ENCODE measurements at places on chromosomes 7 and 10.

- no peak for DNase-seq
These were observed 9.2 kb downstream of the GJD4 start for GRCh38 chr10:35614312-35614711.

- peak; percentile 68 for DNase-seq
These were observed 22.3 kb downstream of the ZNF503 start for GRCh38 chr10:75379212-75379724.

DNA sequence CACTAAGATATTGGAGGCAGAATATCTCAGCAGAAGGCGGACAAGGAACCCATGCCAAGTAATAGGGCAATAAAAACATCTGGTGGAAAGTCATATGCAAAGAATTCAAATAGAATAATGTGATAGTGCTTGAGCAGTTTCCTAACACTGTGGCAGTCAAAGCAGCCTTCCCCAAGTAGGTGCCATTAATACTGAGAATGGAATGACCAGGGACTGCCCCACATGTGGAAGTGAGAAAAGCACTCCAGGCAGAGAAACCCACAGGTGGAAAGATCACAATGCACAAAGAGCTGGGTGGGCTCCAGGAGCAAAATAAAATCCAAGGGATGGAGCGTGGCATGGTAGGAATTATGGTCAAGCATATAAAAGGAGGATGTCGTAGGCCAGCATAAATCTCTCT lies 64.4 kb upstream of the NME8 start:
- DNase-seq = no peak

DNA sequence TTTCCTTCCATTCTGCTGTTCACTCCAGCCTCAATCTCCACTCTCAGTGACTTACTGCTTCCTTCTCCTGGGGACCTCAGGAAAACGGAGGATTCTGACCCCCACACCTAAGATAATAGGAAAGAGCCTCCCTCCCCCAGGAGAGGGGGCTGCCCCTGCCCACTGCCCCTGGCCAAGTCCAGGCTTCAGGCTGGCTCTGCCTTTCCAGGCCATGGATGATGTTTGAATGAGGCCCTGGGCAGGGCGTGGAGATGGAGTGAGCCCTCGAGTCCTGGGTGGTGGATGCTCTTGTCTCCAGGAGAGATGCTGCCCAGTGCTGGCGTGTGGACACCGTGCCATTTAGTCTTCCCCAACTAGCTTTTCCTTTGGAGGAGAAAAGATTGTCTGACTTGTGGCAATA lies 106.9 kb downstream of the INSYN2A start:
- no peak for DNase-seq

DNA sequence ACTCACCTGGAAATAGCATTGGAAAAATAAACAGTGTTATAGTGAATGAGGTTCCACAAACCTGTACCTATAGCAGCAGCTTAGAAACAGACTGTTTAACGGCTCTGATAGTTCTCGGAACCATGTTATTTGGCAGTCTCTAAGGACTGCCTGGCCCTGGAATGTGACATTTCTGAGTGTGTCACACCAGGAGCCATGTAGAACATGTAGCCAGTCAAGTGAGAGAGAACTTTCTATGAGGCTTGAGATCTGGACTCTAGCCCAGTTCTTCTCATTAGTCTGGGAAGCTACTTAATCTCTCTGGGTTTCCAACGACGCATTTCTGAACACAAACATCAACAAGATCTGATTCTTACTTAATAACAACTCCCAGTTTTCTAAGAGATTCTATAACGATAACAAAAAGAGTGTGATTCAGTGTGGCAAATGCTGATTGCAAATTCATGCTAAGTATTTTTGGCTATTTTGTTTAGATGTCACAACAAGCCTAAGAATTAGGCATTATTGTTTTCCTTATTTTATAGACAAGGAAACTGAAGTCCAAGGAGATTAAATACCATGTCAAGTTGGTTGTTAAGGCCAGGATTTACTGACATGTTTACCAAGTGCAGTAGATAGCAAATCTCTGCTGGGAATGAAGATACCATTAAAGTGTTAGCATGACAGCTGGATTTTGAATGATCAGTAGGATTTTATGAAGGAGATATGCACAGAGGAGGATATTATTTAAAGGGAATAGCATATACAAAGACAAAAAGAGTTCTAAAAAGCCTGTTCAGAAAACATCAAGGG lies 47.2 kb downstream of the APBB1IP start:
- DNase-seq = no peak

DNA sequence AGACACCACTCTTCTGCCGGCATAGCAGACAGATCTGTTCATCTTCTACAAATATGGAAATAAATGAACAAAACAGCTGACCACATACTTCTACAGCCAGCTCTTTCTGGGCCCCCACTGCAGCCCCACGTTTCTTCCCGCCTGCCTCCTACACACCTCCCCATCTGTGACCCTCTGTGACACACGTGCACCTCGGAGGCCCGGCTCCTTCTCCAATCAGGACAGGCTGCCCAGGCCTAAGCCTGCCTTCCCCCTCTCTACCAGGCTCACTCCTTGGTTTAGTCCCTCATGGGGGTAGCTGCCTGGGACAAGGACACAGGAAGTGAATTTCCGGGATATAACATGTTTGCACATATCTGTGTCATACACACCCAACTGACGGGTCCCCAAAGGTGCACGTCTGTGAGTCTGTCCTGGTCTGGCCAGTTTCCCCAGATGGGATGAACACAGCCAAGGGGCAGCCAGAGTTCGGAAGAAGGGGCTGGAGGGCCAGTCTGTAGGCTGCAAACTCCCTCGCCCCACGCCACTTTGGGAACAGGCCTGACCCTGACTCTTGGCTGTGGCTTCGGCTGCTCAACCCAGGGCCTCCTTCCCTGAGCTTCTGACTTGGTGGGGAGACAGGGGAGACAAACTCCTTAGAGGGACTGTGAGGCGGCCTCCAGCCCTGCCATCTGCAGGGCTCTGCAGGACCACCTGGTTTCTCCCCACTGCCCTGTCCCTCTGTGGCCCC lies 30.3 kb downstream of the PITRM1 start:
- no peak for DNase-seq

DNA sequence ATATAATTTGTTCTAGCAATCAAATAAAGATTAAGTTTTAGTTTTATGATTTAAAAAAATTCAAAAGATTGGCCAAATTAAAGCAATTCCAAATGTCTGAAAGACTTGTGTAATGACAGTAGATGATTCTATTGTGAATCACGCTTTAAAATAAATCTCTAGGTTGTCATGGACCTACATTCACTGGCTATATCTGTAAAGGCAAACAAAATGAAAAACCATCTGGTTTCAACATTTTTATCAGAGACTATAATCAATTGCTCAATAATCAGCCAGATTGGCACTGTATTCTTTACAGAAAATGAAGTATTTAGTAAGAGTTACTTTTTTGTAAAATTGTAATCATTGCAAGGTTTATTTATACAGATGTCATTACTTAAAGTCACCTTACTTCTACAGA lies 60.7 kb downstream of the DGKB start:
- DNase-seq = no peak

- no peak for DNase-seq
These were observed 46.1 kb upstream of the MTPN start for GRCh38 chr7:136023134-136023869.

GRCh38 chr7:40733114-40733513 lies 598.3 kb downstream of the SUGCT start:
- no peak for DNase-seq

DNA sequence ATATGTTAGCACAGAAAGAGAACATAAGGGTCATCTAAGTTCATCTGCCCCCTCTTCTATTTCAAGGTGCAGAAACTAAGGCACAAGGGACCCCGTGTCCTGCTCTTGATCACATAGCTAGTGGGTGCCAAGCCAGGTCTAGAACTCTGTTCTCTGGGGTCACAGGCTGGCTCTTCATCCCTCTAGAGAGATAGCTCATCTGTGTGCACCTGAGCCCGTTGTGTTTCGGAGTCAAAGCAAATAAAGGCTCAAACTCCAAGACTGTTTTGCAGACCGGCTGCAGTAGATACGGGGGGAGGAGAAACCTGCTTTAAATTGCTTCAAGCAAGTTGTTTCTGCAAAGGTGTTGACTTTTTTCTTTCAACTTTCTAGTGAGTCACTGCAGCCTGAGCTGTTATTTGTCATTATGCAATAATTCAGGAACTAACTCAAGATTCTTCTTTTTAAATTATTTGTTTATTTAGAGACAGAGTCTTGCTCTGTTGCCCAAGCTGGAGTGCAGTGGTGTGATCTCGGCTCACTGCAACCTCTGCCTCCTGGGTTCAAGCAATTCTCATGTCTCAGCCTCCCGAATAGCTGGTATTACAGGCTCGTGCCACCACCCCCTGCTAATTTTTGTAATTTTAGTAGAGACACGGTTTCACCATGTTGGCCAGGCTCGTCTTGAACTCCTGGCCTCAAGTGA lies 6.5 kb downstream of the BLVRA start:
- no peak for DNase-seq

DNA sequence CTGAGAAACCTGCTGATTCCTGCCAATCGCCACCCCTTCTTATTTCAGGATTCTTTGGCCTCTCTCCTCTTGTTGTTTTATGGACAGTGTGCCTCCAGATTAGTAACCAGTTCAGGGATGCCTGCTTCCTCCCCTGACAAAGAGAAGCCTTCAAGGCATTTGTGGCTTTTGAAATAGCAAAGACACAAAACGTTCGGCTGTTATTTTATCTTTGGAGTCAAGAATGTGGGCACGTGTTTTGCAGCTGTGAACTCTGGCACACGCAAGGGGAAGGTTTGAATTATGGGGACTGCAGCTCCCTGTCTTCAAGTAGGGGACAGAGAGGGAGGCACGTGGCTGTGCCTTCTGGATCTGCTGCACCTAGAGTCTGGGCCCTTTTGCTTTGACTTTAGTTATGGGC lies 157.9 kb upstream of the GRB10 start:
- no peak for DNase-seq

GRCh38 chr7:90262438-90262837 lies 17.5 kb downstream of the CFAP69 start:
- DNase-seq = peak; percentile 23

GRCh38 chr7:69457595-69458504 lies 140.4 kb upstream of the AUTS2 start:
- peak; percentile 10 for DNase-seq

- DNase-seq = no peak
These were observed 117.3 kb downstream of the HIPK2 start for GRCh38 chr7:139660317-139661042.

- DNase-seq = no peak
These were observed 118.5 kb downstream of the ARL4A start for GRCh38 chr7:12805957-12806356.

DNA sequence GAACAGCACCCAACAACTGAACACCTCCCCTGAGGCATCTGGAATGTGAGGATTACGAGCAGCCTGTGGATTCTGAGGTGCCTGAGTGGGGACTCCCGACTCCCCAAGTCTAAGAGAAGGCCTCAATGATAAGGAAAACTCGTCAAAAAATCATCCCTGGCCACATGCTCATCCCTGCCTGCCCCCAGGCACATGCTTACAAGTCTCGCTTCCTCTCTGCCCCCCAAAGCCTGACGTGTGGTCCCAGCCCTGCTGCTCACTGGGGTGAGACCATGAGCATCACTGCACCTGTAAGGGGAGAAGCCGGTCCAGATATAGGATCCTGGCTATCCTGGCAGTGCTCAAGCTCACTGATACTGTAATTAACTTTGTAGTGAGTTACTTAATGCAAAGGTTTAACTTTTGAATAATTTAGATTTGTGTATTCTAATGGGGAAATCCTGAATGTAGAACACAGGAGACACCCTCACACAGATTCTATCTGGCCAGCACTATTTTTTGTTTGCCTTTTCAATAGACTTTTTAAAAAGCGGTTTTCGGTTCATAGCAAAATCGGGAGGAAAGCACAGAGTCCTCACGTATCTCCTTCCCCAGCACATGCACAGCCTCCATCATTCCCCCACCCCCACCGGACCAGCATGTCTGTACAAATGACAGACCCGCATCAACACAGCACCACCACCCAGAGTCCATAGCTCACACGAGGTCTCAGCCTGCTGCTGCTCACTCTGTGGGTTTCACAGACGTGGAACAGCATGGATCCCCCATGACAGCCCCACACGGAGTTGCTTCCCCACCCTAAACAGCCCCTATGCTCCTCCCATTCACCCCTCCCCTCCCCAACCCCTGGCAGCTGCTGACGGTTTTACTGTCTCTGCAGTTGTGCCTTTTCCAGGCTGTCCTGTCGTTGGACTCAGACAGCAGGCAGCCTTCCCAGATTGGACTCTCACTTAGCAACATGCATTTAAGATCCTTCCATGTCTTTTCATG lies 167.9 kb downstream of the DIP2C start:
- no peak for DNase-seq

GRCh38 chr10:53088961-53089360 lies 316.4 kb upstream of the MBL2 start:
- DNase-seq = no peak

GRCh38 chr7:822692-823276 lies 9.5 kb upstream of the SUN1 start:
- DNase-seq = no peak

- no peak for DNase-seq
These were observed 96.1 kb downstream of the FAM53B start for GRCh38 chr10:124648131-124648475.

DNA sequence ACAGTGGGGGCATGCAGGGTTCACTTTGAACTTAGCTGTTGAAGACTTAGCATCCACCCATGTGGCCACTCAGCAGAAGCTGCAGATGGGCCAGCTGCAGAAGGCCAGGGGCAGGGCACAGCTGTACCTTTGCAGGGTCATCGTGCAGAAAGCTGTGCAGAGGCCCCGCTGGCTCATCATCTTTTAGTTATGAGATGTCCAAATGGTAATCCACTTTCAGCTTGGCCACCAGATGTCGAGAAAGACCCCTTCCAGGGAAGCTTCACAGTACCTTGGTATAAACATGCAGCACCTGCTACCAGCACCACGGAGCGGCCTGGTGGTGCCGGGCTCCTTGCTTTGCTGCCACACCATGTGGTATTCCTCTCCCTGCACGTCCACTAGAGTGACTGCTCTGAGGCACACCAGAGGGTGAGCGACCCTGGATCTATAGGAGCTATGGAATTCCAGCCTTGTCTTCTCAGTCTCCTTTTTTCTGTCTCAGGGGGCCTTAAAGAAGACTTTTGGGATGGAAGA lies 74.2 kb upstream of the LAMB4 start:
- DNase-seq = no peak

GRCh38 chr10:114987995-114988394 lies 50.0 kb downstream of the TRUB1 start:
- no peak for DNase-seq

GRCh38 chr7:140402178-140402835 lies 1.6 kb upstream of the RAB19 start:
- DNase-seq = no peak

GRCh38 chr7:27242555-27243339 lies at the start of gene EVX1:
EVX1 (plus strand) TSS chr7:27242802; CDS start chr7:27243031, 229 bp downstream.
- no peak for DNase-seq

GRCh38 chr10:24307116-24307515 lies 98.2 kb downstream of the KIAA1217 start:
- no peak for DNase-seq

DNA sequence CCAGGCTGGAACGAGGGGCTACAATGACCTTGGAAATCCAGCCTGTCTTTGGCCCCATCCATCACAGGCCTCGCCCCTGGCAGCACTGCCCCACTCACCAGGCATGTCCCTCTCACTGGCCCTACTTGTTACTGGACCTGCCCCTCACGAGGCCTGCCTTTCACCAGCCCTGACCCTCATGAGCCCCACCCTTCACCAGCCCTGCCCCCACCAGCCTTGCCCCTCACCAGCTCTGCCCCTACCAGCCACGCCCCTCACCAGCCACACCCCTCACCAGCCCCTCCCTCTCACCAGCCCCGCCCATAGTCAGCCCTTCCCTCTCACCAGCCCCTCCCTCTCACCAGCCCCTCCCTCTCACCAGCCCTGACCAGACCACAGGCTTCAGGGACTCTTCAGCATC lies 57.8 kb downstream of the COL26A1 start:
- peak; percentile 37 for DNase-seq
